ENCODE measurements at places on chromosomes 3 and 15.

DNA sequence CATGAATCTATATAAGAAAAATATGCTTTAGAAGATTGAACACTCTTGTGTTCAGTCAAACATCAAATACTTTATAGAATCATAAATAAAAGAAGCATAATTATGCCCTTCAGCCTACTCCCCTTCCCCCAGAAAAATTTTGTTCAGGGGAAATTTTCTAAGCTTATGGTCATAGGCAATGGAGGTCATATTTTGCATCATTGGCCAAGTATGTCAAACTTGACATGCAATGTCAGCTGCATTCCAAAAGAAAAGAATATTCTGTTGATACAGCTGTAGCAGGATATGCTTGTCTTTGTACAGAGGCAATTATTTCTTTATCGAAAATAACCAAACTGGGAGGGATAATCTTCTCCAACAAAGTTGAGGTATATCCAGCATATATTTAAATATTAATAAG, 328.2 kb downstream of the ZIC1 start:
- no peak for DNase-seq

DNA sequence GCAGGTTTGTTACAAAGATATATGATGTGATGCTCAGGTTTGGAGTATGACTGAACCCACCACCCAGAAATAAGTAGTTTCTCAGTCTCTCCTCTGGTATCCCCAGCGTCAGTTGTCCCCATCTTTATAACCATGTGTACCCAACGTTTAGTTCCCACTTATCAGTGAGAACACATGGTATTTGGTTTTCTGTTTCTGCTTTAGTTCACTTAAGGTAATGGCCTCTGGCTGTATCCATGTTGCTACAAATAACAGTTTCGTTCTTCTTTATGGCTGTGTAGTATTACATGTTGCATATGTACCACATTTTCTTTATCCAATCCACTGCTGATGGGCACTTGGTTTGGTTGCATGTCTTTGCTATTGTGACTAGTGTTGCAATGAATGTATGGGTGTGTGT, 132.3 kb downstream of the LMLN start:
- no peak for DNase-seq

- no peak for DNase-seq
Observed at GRCh38 chr3:164095279-164095678, 983.0 kb downstream of the SI start.

DNA sequence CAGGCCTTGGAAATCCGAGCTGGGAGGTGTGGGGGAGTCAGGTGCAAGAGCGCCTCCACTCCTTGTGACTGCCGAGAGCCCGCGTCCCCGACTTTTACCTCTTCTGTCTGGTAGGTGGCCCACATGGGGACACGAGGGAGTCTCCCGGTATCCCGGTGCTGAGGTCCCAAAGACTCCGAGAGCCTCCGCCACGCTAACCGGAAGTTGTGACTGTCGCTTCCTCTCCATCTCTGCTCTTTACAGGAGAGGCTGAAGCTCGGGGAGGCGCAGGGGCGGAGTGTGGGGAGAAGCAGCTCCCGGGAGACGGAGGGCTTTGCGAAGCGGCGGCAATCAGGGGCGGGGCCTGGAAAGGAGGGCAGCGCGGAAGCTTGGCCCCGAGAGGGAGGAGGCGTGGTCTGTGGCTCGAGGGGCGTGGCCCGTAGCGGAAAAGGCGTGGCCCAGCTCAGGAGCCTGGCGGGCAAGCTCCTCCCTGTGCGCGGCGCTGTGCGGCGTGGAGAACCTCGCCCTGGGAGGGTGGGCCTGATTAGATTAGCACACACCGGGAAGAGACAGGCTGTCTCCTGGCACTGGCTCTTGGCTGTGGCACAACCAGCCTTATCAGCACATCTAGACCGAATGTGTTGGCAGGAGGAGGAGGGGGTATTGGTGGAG, 143.9 kb downstream of the GABRB3 start:
- DNase-seq: peak; percentile 65

- no peak for DNase-seq
Observed at GRCh38 chr3:172595664-172596393, 72.6 kb upstream of the TNFSF10 start.

- peak; percentile 25 for DNase-seq
Observed at GRCh38 chr3:27219127-27219845, 149.9 kb downstream of the NEK10 start.

DNA sequence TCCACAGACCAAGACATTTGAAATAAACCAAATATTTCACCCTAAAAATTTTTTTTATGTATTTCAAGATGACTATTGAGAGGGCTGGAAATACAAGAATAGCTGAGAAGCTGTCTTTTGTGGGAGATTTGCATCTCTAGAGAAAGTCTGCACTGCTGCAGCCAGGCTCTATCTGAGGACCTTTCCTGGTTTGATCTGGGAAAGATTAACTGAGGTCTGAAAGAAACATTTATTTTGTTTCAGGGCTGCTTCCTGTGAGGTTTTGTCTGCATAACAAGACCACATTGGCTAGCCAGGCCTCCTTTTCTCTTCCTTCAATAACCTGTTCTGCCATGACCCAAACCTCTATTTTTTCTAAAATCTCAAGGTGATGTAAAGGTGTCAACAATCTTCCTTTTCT, 117.5 kb upstream of the ARHGEF26 start:
- no peak for DNase-seq

DNA sequence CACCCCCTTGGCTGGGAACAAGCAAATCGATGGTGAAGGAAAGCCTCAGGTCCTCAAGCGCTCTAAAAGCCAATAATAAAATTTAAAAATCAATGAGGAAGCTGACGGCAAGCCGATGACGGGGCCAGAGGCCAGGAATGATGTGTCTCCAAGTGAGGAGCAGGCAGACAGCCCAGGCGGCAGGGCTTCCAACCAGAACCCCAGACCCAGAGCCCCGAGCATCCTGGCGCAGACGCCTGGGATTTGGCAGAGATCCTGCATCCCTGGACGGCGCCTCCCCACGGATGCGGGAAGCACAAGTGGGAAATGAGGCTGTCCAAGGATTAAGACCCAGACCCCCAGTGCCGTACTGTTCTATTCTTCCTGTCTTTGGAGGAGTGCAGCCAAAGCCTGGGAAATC, 123.0 kb upstream of the PROK2 start:
- peak; percentile 8 for DNase-seq

DNA sequence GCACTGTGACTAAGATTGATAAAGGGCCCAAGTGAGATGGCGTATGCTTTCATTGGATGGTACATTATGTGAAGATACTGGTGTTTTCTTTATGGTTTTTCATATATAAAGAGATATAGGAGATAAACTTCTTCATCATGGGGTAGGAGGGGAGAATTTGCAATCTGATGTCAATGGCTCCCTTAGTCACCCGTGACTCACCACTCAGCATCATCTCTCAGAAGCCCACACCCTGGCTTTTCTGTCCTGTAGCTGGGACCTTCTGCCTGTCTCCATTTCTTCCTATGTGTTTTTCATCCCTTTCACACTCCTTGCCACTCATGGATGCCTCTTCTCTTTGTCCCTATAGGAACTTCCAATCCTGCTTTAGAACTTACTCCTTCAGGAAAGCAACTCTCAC, 114.3 kb upstream of the SEMA6D start:
- peak; percentile 89 for DNase-seq

- DNase-seq: peak; percentile 89
Observed at GRCh38 chr3:100556673-100557310, 52.6 kb upstream of the ADGRG7 start.

DNA sequence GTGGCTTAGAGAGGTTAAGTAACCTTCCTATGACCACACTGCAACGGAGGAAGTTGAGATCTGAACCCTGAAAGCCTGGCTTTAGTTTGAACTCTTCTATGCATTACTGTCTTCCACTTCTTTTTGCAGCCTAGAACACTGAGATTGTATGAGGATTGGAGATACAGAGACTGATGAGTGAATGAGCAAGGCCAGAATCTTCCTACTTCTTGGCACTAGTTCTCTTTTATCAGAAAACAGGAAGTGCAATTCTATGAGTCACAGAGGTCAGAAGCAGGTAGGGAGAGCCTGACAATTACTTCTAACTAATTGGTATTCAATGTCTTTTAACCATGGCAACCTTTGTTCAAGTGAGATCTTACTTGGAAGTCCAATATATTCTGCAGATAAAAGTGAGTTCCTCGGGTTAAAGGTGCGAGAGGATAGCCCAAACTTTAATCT, 219.0 kb downstream of the SHQ1 start:
- DNase-seq: no peak

GRCh38 chr3:56918111-56918568, 116.4 kb upstream of the ARHGEF3 start:
- no peak for DNase-seq
